ENCODE measurements at places on chromosomes 11 and 22. TPM values are rescaled to one million over a fixed set of nuclear protein-coding genes. Genes with fewer than 3 reads are reported as not detected.
A peak's percentile ranks its signal among the peaks of the same experiment; 100 is the strongest.

DNA sequence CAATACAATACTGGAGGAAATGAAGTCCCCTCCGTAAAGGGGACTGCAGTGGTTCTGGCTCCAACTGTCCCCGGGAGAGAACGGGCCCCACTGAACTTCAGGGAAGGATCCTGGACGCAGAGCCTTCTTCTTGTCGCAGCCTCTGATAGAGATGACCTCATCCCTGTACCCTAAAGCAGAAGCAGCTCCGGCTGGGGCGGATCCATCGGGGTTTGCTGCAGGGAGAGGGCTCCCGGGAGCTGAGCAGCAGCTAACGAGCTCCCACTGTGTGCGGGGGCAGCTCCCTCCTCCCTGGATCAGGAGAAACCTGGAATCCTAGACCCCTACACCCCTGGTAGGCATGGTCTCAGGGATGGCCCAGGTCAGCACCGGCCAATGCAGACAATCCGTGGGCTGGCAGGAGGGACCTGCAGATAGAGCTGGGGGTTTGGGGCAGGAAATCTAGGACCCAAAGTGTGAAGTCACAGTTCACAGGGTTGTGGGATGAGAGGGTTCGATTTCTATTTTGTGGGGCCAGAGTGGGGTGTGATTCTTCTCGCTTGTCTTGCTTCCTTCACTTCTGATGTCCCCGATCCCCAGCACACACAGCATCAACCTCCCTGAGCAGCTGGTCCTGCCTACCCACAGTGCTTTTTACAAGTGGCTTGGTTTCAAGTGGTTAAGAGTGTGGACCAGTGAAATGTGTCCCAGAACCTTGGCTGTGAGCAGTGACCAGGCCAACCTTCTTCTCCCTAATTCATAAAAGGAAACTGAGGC lies 12.9 kb downstream of the KIAA0930 start:
- DNase-seq = no peak

Gene CYB5R2
- total RNA-seq = not detected

DNA sequence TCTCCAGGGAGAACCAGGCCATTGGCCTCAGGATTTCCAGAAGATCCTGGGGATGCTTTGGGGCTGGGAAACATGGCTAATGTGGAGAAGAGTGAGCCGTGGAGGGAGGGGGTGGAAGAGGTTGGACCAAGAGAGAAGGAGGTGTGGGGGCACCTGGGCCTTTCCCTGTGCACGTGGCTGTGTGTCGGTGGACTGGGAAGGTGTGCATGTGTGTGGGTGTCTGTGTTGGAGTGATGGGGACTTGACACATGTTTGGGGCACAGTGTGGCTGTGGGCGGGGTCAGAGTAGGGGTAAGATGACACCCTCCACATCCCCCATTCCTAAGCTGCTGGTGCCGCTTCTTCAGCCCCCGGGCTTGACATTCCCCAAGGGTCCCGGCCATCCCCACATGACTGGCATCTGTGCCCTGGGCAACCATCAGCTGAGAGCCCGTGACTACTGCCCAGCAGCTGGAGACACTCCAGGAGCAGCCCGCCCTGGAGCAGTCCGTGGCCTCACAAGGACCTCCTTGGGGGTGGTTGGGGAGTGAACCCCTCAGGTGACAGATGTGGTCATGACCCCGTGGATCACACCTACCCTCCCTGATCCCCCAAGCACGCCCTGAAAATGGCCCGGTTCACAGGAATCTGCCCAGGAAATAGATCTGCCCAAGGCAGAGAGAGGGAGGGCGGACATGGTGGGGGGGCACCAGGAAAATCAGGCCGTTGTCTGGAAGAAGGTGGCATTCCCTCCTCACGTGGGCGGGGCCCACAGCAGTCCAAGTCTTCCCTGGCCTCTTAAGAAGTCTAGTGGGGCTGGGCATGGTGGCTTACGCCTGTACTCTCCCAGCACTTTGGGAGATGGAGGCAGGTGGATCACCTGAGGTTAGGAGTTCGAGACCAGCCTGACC lies 34.8 kb upstream of the SOX10 start:
- DNase-seq = no peak

DNA sequence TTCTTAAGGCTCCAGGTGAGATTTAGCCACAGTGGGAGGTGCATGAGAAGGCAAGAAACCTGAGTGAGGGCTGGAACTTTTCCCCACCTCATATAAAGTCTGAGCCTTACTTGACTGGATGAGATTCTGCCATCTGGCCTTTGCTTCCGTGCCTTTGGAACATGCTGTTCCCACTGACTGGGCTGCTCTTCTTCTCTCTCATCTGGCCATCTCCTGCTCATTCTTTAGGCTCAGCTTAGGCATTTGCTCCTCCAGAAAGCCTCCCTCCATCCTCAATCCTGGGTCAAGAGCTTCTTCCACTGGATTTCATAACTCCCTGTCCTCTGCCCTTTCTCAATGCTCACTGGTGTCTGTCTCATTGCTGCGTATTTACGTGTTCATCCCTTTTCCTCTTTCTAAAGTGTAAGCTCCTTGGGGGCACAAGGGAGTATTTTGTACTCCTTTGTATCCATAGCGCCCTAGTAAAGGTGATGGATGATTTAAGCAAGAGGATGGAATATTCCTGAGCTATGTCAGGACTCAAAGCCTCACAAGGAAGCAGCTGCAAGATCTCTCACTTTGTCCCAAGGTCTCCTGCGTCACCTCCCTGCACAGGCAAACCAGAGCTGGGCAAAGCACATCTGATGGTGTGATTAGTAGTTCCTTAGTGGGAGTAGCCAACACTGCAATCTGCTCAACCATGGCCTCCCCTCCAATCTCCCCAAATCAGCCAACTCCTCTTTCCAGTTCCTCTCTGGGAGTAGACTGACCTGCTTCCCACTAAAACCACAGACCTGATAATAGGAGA lies 15.3 kb downstream of the HSPA8 start:
- no peak for DNase-seq

- no peak for DNase-seq
These were observed 190.4 kb downstream of the BRD1 start for GRCh38 chr22:49637255-49637760.

GRCh38 chr11:123853038-123853437 lies 32.4 kb downstream of the TMEM225 start:
- DNase-seq = no peak

GRCh38 chr11:77267962-77268361 lies 33.5 kb downstream of the GDPD4 start:
- no peak for DNase-seq

Gene CADM1
- 0.92 TPM for total RNA-seq

- DNase-seq = no peak
These were observed 39.9 kb downstream of the PTPRJ start for GRCh38 chr11:48020092-48020755.

Gene DGCR6L
- 32.9 TPM for total RNA-seq

GRCh38 chr11:97349201-97349600 lies 959.4 kb downstream of the JRKL start:
- no peak for DNase-seq

DNA sequence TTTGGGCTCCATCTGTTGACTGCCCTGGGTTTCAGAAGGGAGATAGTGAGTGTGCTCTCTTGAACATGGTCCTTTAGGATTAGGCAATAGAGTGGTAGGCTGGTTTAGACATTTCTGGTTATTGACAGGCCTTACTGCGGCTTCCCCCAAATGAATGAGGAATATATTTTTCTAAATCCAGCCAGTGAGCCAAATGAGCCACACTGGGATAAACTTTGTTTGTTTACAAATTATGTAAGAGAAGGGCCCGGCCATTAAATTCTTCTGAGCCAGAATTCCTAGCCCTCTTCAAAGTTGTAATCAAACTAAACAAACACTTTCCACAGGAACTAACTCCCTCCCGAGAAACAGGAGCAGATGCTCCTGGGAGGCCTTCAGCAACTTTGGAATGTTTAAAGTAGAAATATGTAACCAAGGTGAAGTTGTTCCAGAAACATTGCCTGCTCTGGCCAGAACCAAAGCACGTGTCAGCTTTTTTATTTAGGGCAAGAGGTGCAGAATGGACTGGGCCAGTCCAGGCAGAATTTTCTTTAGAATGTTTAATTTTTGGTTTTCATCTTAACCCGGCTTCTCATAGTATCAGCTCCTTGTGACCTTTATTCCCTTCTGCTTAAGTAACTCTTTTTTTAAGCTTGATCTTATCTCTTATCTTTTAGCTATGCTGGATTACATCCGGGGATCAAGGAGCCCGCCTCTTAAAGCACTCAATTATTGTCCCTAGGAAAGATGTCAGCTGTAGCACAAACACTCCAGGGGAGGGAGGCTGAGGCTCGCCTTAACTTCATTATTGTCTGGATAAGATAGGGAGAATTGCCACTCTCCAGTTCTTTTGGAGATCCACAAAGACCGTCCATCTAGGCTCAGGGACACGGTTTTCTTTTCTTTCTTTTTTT lies 28.7 kb downstream of the ZNRF3 start:
- DNase-seq = no peak

Gene DAGLA
- total RNA-seq = 0.06 TPM

Gene NUDT8
- total RNA-seq = 1.0 TPM

- no peak for DNase-seq
These were observed 157.8 kb downstream of the CACNA1I start for GRCh38 chr22:39728236-39728860.

DNA sequence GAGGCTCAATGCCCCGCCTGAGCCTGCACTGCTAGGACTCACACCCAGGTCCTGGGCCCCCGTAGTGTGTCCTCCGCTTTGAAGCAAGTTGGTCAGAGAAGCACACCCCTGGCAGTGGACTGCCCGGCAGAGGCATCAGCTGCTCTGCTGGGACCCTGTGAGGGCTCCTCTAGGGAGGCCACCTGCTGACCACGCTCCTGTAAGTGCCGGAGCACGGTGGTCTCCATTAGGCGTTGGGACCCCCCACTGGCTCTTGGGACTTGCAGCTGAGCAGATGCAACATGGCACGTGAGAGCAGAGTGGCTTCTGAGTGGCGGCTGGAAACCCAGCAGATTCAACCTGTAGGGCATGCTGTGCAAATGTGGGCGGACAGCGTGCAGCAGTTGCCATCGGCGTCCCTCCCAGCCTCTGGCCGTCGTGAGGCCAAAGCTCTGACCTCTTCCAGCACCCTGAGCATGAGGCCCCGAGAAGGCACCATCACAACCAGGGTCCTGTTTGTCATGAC lies 16.9 kb downstream of the MRGPRG start:
- no peak for DNase-seq

Gene MAPK8IP2
- 0.16 TPM for total RNA-seq

Gene GRIK4
- not detected for total RNA-seq

Gene P2RY2
- total RNA-seq = not detected

GRCh38 chr11:11135820-11136476 lies 217.1 kb downstream of the CSNK2A3 start:
- DNase-seq = no peak

- DNase-seq = no peak
These were observed 1.4 kb downstream of the OSM start for GRCh38 chr22:30265131-30265720.

- DNase-seq = no peak
These were observed 11.6 kb downstream of the PHLDB1 start for GRCh38 chr11:118618991-118619375.

DNA sequence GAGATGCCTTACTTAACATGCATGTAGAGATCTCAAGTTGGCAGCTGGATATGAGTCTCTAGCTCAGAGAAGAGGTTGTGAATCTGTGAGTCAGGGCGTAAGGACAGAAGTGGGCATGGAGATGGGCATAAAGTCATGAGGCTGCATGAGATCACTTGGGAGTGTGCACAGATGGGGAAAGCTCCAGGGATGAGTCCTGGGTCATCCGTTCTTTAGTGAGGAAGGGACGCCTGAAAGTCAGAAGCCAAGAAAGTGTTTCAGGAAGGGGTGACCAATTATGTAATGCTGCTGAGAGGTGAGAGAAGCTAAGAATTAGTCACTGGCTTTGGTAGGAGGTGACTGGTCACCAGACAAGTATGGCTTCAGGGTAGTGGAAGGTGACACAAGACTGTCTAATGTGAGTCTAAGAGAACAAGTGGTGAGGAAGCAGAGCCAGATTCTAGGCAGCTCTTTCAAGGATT lies 6.7 kb downstream of the ACP2 start:
- no peak for DNase-seq

GRCh38 chr11:77886401-77886800 lies 65.5 kb downstream of the AAMDC start:
- no peak for DNase-seq

Gene THOC5
- total RNA-seq = 33.5 TPM

GRCh38 chr11:66570079-66570849 lies 1.9 kb upstream of the CTSF start:
- no peak for DNase-seq

DNA sequence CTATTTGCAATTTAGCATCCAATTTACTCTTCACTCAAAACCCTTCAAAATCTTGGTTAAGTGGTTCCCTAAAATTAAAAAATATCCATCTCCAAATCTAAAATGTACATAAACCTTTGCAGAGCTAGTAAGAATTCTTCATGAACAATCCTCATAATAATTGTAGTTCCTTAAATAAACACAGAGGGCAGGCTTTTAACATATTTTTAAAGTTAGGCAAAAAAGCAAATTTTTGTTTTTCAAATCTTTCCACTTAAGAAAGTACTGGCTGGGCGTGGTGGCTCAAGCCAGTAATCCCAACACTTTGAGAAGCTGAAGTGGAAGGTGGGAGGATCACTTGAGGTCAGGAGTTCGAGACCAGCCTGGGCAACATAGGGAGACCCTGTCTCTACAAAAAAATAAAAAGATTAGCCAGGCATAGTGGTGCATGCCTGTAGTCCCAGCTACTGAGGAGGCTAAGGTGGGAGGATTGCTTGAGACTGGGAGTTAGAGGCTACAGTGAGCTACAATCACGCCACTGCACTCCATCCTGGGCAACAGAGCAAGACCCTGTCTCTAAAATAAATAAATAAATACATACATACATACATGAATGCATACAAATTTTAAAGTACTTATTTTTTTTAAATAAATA lies 25.1 kb upstream of the PLAAT3 start:
- DNase-seq = peak; percentile 6

GRCh38 chr11:120424185-120424969 lies 87.2 kb upstream of the GRIK4 start:
- DNase-seq = no peak

DNA sequence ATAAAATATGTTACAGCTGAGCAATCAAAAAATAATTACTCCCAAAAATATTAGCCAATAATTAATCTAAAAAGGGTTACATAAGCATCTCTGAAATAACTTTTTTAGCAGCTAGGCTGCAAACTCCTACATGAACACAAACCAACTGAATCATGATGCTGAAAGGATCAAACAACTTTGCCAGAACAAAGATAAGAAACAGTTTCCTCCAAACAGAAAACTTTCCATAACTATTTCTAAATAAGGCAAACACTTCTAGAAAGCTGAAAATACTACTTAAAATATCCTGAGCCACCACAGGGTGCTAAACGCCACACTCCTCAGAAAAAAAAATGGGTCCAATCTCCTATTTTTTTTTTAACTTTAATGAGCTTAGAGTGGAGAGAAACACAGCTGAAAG lies 68.6 kb upstream of the ARHGAP32 start:
- DNase-seq = no peak

- no peak for DNase-seq
These were observed 2.5 kb downstream of the ROBO3 start for GRCh38 chr11:124867700-124868099.
